ENCODE measurements at places on chromosomes 12 and 14.

DNA sequence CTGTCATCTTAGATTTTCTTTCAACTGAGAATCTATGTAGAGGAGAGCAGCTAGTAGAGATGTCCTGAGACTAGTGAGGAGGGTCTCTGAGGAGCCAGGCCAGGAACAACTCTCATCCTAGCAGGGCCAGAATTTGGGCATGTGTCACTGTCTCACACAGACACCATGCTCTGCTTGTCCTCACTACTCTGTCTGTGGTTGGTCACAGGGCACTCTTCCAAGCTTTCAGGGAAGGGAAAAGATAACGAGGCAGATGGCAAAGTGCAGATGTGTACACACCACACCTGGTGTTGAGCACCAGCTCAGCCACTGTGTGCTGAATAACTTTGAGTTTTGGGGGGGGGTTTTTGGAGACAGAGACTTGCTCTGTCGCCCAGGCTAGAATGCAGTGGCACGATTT lies 2.5 kb downstream of the SSPN start:
- no peak for DNase-seq

GRCh38 chr14:65177551-65177950 lies 75.2 kb upstream of the MAX start:
- no peak for DNase-seq

DNA sequence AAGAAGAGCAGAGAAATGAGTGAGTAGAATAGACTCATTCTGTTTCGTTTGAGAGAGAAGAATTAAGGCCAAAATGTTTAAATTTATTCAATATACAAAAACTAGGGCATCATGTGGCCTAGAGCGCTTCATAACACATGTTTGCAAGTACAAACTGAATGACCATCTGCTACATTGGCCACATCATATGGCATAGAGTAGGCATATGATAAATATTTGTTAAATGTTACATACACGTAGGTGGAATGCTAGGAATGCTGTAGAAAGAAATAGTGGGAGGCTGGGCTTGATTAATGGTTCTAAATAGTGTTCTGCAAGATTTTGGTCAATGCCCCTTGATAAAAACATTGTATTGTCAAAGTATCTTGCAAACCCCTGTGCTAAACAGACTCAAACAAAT lies 10.8 kb downstream of the MGP start:
- no peak for DNase-seq

- DNase-seq: no peak
Observed at GRCh38 chr12:63897931-63898330, 53.4 kb downstream of the SRGAP1 start.

DNA sequence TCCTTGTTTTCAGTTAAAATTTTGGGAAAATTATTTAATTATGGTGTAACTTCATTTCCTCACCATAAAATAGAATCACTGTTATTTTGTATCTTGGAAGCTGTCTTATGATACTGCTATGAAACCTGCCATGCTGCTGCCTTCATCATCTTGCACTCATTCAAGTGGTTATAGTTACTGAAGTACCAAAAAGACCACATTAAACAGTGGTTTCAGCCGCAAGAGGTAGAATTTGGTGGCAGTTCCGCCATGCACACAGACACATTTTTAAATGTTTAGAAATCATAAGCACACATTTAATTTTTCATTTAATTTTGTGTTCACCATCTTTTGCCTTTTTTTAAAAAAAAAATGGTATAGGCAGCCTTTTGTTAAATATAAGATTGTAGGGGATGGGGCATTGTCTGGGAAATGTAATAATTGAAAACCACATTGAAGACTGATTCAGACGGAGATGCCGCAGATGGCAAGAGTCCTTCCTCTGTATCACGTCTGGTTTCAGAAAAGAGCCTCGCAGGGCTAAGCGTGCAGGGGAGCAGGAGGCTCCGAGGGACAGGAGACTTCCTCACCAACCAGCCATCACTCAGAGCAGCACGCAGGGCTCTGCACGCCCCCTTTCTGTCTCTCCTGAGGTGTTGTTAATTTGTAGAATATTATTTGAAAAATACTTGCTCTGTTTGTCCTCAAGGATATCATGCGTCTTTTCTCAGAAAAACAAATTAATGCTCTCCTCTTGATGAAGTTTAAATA lies 115.2 kb upstream of the PELI2 start:
- DNase-seq: no peak

- no peak for DNase-seq
Observed at GRCh38 chr12:74848006-74848405, 310.4 kb downstream of the ATXN7L3B start.

GRCh38 chr14:100409003-100409360 lies 85.8 kb downstream of the SLC25A47 start:
- no peak for DNase-seq

- no peak for DNase-seq
Observed at GRCh38 chr12:50536831-50537537, 32.2 kb downstream of the DIP2B start.

GRCh38 chr12:49093792-49094159 lies 825 bp downstream of the DHH start:
- DNase-seq: peak; percentile 45

- no peak for DNase-seq
Observed at GRCh38 chr12:65634061-65634460, 190.2 kb upstream of the HMGA2 start.

GRCh38 chr14:75452900-75453816 lies 25.3 kb downstream of the JDP2 start:
- DNase-seq: no peak
